ENCODE measurements at places on chromosomes 5 and 9. TPM values are rescaled to one million over a fixed set of nuclear protein-coding genes. Genes with fewer than 3 reads are reported as not detected.

GRCh38 chr5:141272906-141273305 lies 27.7 kb downstream of the PCDHB15 start:
- no peaks in the 10 kb centered on the region for H3K27me3 ChIP-seq
- H3K36me3 ChIP-seq, result peaks cover 65% of the 10 kb centered on the region
- H3K4me3 ChIP-seq, result no peak overlapping the region
- DNase-seq, result no peak
- H3K4me1 ChIP-seq, result no peaks in the 10 kb centered on the region

GRCh38 chr5:156329171-156329611 lies 2.2 kb downstream of the SGCD start:
- no peak overlapping the region for H3K27ac ChIP-seq
- H3K36me3 ChIP-seq, result no peaks in the 10 kb centered on the region
- no peak for DNase-seq

Gene COX7C
- 770 TPM for polyA plus RNA-seq

- peaks cover 14% of the 10 kb centered on the region for H3K27me3 ChIP-seq
- H3K4me3 ChIP-seq, result no peak overlapping the region
- H3K27ac ChIP-seq, result no peak overlapping the region
These were observed 64.2 kb downstream of the MAST4 start for GRCh38 chr5:66660396-66660795.

Gene CLIC3
- 0.82 TPM for polyA plus RNA-seq

Gene RASEF
- polyA plus RNA-seq, result not detected

DNA sequence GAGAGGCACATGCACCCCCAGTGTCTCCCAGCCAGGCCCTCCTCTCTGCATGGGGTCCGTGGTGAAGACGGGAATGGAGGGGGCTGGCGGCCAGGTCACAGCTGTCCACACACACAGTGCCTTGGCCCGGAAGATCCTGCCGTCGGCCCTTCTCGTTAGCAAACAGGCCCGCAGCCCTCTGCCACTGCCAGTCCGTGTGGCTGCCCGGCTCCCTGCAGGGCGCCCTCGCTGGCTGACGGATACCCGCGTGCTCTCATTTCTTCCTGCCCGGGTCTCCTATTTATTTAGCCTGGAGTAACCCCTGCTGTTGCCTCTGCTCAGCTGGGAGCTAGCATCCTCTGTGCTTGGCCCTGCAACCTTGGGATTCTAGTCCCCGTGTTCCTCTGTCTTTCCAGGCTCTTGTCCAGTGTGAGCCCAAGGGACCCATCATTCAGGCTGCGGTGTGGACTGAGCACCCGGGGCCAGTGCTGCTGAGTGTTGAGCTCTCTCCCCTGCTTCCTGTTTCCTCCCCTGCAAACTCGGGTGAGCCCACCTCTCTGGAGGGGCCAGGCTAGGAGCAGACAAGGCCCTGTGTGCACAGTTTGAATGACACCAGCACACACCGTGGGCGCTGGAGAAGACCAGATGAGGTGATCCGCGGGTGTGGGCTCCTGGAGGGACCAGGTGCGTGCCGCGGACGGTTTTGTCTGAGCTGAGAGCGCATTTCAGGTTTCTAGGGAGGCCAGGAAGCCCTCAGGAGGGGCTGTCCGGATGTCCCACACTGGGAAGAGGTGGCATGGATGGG lies 14.6 kb upstream of the RNU6ATAC start:
- no peak overlapping the region for H3K4me3 ChIP-seq
- no peak for DNase-seq
- peaks cover 57% of the 10 kb centered on the region for H3K27me3 ChIP-seq
- H3K4me1 ChIP-seq, result peaks cover 22% of the 10 kb centered on the region

Gene POU5F2
- 0.29 TPM for polyA plus RNA-seq

- no peak overlapping the region for H3K27ac ChIP-seq
- H3K27me3 ChIP-seq, result no peaks in the 10 kb centered on the region
- H3K36me3 ChIP-seq, result peaks cover 6% of the 10 kb centered on the region
- DNase-seq, result no peak
- H3K4me1 ChIP-seq, result peaks cover 13% of the 10 kb centered on the region
- H3K4me3 ChIP-seq, result no peak overlapping the region
These were observed 52.5 kb upstream of the NCS1 start for GRCh38 chr9:130119519-130120298.

Gene OSMR
- not detected for polyA plus RNA-seq

Gene TLR4
- polyA plus RNA-seq, result 1.8 TPM

Gene LAMC3
- not detected for polyA plus RNA-seq

DNA sequence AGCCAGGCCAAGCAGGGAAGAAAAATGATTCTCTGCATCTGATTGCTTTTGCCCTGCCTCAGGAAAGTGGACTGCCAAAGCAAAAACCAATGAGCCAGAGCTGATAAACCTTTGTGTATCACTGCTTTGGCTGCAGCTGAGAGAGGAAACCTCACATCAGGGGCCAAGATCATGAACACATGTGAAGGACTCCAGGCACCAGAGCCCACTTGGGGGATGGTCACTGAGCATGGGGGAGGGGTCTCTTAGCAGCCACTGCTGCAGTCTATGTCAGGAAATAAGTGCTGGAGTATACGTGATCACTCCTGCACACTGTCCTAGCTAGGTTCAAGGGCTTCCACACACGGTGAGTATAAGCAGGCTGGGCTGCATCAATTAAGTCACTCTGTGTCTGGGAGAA lies 229.9 kb downstream of the SPOCK1 start:
- no peak overlapping the region for H3K27ac ChIP-seq
- H3K4me3 ChIP-seq, result no peak overlapping the region
- no peaks in the 10 kb centered on the region for H3K4me1 ChIP-seq
- no peak for DNase-seq
- peaks cover 13% of the 10 kb centered on the region for H3K27me3 ChIP-seq
- no peaks in the 10 kb centered on the region for H3K36me3 ChIP-seq

DNA sequence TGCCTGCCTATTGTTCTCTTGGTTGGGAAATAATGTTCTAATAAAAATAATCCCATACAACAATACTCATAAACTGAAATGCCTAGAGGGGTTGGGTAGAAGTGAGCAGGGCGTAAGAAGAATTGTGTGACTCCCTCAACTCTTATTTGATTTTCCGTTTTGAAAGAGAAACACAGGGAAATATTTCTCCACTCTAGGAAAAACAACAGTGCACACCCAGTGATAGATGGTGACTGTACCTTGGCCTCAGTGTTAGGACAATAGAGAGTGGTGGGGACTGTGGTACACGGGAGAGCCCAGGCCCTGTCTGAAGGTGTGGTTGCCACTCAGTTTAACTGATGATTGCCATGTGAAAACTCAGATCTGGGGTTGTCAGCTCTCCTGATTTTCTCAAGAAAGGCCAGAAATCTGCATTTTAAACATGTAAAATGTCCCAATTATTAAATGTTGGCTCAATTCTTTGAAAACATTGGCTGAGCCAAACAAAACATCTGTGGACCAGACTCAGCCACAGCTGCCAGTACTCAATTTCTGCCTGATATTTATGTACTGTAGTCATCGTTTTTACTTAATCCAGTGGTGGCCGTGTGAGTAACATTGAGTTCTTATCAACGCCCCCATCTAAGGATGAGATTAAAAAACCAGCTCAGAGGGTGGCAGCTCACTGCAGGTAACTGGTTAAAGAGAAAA lies 103.8 kb upstream of the ZNF618 start:
- no peak overlapping the region for H3K27ac ChIP-seq
- no peaks in the 10 kb centered on the region for H3K36me3 ChIP-seq
- no peak overlapping the region for H3K4me3 ChIP-seq
- DNase-seq, result no peak
- peaks cover 14% of the 10 kb centered on the region for H3K4me1 ChIP-seq
- H3K27me3 ChIP-seq, result peaks cover 8% of the 10 kb centered on the region

Gene PCAT7
- polyA plus RNA-seq, result not detected

- DNase-seq, result no peak
- H3K4me1 ChIP-seq, result no peaks in the 10 kb centered on the region
- no peaks in the 10 kb centered on the region for H3K36me3 ChIP-seq
- H3K27ac ChIP-seq, result no peak overlapping the region
These were observed 43.3 kb upstream of the IRX4 start for GRCh38 chr5:1926071-1926440.

Gene IL13
- not detected for polyA plus RNA-seq

DNA sequence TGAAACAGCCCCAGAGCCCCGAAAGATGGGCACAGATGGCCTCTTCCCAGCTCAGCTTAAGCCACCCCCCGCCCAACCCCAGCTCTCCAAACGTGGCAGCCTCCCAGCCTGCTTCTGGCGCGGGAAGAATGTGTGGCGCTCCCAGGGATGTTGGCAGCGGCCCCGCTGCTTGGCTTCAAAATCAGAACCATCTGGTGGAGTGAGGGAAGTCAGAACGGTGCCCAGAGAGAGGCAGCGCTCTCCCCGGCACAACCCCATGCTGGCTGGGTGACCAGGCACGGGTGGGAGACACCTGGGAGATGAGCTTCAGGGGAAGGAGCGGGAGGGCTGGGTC lies 72.7 kb upstream of the ORM1 start:
- H3K4me3 ChIP-seq, result no peak overlapping the region
- H3K36me3 ChIP-seq, result no peaks in the 10 kb centered on the region
- peaks cover 12% of the 10 kb centered on the region for H3K27me3 ChIP-seq
- no peak overlapping the region for H3K27ac ChIP-seq

DNA sequence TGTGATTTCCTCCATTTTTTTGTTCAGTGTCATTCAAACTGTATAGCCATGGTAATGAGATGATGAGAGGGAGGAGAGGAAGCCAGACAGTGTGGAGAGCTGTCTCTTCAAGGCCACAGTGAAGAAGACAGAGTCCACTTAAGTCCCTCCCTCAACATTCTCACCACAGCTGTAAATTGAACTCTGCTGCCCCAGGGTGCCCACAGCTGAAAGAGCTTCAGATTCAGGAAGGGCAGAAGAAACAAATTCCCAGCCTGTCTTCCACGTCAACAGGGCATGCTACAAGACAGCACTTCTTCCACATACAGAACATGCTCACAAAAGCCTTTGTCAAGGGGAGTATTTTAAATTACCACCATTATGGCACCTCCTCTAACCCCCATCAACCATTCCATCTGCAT lies 100.4 kb downstream of the KLHL3 start:
- DNase-seq, result no peak
- H3K27ac ChIP-seq, result no peak overlapping the region
- H3K4me3 ChIP-seq, result no peak overlapping the region
- no peaks in the 10 kb centered on the region for H3K4me1 ChIP-seq
- H3K27me3 ChIP-seq, result no peaks in the 10 kb centered on the region

- H3K4me1 ChIP-seq, result peaks cover 30% of the 10 kb centered on the region
- no peaks in the 10 kb centered on the region for H3K36me3 ChIP-seq
- peak overlapping the region; percentile 9 for H3K27ac ChIP-seq
- H3K4me3 ChIP-seq, result peak overlapping the region; percentile 61
These were observed 2.5 kb downstream of the NHP2 start for GRCh38 chr5:178150977-178151734.

Gene MRPL41
- polyA plus RNA-seq, result 17.8 TPM

DNA sequence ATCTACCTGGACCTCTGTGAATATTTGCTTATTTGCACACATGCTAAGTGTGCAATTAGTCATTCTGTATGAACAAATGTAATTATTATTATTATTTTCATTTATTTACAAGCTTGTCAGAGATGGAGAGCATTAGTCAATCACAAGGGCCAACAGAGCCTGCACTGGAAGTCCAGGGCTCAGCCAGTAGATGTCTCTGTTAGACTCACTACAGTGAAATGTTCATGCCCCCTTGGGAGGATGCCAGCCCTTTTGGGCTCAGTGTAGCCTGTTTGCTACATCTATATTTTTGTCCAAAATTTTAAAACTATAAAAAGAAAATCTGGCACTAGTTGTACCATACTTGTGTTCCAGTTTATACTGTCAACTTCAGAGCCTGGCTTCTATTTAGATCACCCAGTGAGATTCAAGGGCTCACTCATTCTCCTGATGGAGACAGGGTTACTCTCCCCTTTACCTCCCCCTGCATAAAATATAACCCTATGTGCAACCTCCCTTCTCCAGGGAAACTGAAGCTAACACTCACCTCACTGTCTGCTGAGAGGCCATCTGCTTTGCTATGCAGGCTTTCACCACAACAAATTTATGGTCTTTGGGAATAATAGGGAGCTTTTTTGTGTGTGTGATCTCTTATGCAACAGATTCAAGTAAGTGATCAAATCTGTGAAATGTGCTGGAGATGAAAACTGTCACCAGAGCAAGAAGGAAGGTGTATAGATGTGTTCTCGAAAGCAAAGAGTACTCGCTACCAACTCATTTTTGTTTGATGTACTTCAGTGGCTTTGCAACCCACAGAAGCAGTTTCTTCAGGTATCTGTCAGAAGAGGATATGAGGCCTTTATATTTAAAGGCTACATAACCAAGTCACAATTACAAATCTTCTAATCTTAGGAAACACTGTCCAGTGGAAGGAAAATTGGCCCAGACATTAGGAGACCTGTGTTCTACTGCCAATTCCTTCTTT lies 99.9 kb upstream of the TLE4 start:
- DNase-seq, result no peak
- no peaks in the 10 kb centered on the region for H3K4me1 ChIP-seq
- no peaks in the 10 kb centered on the region for H3K27me3 ChIP-seq
- peaks cover 4% of the 10 kb centered on the region for H3K36me3 ChIP-seq
- H3K27ac ChIP-seq, result peak overlapping the region; percentile 8

Gene OTP
- polyA plus RNA-seq, result not detected

GRCh38 chr5:11902201-11902619 lies 2.0 kb downstream of the CTNND2 start:
- no peak for DNase-seq
- H3K27ac ChIP-seq, result no peak overlapping the region
- H3K4me1 ChIP-seq, result no peaks in the 10 kb centered on the region
- H3K27me3 ChIP-seq, result peaks cover 38% of the 10 kb centered on the region
- H3K36me3 ChIP-seq, result peaks cover 4% of the 10 kb centered on the region

DNA sequence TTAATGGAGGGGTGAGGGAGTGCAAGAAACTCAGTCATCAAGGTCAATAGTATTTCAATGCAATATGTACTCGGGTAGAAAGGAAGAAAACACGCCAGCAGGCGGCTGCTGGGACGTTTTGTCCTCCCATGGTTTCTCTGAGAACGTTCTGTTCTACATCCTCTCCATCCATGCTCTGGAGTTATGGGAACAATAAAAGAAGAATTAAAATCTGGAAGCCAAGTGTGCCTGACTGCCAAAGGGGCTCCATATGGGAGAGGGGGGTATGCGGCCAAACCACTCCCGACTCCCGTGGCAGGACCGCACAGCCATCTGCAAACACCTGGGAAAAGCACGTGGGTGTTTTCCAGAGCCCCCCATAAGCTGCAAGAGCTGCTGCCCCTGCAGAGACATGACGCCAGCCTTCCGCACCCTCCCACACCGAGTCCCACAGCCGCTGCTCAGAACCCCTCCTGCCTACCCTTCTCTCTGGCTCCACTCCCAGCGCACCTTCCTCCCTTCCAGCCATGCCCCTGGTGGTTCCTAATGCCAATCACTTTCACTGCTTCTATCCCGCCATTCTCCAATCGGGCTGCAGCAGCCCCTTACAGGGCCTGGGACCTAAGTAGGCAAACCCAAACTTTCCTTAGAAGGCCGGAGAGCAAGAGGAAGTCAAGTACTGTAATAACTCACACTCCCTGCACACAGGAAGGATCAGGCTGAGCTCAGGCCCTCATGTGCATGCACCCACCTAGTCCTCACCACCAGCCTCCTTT lies 241.6 kb downstream of the SYK start:
- no peaks in the 10 kb centered on the region for H3K36me3 ChIP-seq
- peaks cover 39% of the 10 kb centered on the region for H3K27me3 ChIP-seq
- no peak for DNase-seq
- H3K27ac ChIP-seq, result no peak overlapping the region
- no peak overlapping the region for H3K4me3 ChIP-seq

- DNase-seq, result no peak
- H3K27ac ChIP-seq, result no peak overlapping the region
- peaks cover 9% of the 10 kb centered on the region for H3K4me1 ChIP-seq
These were observed 6.9 kb downstream of the GSN start for GRCh38 chr9:121274851-121275250.

- no peak overlapping the region for H3K4me3 ChIP-seq
- H3K27me3 ChIP-seq, result no peaks in the 10 kb centered on the region
- no peak for DNase-seq
- no peaks in the 10 kb centered on the region for H3K36me3 ChIP-seq
- no peak overlapping the region for H3K27ac ChIP-seq
These were observed 43.7 kb upstream of the ITGA1 start for GRCh38 chr5:52743970-52744369.

Gene SPINK7
- not detected for polyA plus RNA-seq

Gene MEGF10
- not detected for polyA plus RNA-seq

Gene LRRC14B
- not detected for polyA plus RNA-seq

Data from naive B cell (primary cell).